ENCODE measurements at places on chromosomes 3 and 15.

GRCh38 chr3:8210882-8211341 lies 290.7 kb upstream of the LMCD1 start:
- no peak for DNase-seq

GRCh38 chr3:65952842-65953241 lies 85.9 kb downstream of the MAGI1 start:
- DNase-seq, result no peak

DNA sequence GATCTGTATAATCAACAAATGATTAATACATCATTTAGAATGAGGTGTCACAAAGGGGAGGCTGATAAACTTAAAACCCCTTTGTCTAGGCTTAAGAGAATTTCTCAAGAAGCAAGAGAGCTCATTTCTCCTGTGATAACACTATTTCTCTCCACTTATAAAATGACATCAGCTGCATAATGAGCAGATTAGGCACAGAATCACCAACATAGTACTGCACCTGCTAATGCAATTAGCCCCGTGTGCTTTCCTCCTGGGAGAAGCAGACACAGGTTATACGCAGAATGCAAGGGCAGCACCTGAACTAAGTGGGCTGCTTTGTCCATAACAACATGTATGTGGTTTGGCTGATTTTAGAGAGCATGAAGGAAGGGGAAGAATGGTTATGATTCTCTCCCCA lies 515.3 kb upstream of the CFAP20DC start:
- no peak for DNase-seq

DNA sequence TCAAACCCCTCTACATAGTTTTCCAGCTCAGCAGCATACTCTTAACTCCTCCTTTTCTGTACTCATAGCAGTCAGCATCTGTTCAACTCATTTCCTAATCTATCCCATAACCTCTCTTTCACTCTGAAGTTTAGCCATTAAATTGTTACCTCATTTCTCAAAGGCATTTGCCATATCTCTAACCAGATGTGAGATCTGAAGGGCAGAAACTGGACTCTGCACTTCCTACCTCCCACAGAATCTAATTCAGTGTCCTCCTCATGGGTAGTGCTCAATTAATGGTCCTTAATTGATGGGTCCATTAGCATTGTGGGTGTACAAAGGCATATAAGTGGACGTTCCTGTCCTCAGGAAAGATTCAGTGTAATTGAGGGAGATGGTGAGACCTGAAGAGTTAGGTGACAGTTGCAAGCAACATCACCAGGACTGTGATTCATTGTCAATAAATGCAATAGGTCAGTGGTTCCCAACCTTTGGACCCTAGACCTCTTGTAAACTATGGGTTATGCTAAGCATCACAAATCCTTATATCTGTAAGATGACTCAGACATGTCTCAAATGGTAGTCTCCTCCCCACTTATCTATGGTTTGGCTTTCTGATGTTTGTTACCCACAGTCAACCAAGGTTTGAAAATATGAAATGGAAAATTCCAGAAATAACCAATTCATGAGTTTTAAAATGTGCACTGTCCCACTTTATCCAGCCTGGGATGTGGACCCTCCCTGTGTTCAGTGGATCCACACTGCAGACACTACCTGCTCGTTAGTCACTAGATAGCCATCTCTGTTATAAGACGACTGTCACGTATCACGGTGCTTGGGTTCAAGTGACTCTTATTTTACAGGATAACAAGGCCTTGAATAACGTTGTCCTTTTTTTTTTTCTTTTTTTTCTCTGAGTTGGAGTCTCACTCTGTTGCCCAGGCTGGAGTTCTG lies 25.0 kb upstream of the UACA start:
- no peak for DNase-seq

DNA sequence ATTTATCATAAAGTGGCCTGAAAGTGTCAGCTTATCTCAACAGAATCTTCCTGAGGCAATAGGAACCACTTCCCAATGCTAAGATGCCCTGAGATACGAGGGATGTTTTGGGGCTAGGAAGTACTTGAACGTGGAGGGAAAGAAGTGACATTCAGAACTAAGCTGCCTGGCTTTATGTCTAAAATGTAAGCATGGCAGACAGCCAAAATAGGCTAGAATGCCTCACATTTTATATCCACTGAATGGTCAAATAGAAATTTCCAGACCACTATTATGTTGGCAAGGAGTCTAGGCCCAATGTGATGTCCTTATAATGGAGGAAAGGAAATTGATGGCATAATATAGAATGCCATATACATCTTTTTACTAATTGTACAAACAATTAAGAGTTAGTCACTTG lies 154.9 kb downstream of the PEX5L start:
- DNase-seq, result no peak

DNA sequence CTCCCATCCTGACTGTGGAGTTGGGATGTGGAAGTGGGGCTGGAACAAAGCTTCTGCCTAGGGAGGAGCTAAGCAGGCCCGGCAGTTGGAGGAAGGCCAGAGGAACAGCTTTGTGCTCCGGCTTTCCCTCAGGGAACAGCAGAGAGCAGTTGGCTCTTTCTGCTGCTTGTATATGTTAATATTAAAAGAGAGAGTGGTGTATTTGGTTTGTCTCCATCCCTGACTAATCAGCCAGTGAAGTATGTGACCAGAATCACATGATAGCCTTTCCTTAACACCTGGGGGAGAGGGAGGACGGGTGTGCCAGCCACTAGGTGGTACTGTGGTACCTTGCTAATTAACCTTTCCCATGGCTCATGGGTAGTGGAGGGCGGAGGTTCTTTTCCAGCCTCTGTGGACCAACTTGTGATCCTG lies 10.0 kb downstream of the EIF2B5 start:
- DNase-seq, result no peak

- no peak for DNase-seq
Measured at GRCh38 chr3:150292891-150293290, 115.2 kb upstream of the TSC22D2 start.

- no peak for DNase-seq
Measured at GRCh38 chr15:63189941-63190768, 749 bp downstream of the RAB8B start.

DNA sequence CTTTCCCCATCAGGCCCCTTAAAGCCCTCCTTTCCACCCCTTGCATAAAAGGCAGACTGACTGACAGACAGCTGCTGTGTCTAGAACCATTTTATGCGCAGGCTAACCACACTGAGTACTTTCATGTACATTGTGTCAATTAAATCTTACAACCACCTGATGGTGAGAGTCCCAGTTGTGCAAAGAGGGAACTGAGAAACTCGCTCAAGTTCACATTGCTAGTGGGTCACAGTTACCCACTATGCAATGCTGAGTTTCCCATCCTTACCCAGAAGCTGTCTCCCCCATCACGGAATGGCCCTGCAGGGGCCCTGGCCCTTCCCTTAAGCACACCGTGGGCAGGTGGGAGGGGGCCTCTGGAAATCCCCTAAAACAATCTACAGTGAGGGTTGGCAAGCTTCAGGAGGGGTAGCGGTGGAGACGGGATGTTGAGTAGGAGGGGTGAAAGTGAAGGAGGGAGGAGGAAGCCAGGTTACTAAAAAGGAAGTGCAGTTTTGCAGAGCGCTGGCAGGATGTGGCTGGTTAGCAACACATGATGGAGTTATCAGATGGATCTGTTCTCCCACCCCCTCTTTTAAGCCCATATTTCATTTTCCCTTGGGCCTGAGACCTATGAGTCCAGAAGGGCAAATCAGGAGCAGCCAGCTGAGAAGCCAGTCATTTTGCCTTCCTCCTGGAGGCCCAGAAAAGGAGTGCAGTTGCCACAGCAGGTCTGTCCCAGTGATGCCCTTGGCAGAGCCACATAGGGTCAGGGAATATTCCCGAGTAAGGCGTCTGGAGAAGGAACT lies 30.0 kb downstream of the STARD5 start:
- DNase-seq, result peak; percentile 52

DNA sequence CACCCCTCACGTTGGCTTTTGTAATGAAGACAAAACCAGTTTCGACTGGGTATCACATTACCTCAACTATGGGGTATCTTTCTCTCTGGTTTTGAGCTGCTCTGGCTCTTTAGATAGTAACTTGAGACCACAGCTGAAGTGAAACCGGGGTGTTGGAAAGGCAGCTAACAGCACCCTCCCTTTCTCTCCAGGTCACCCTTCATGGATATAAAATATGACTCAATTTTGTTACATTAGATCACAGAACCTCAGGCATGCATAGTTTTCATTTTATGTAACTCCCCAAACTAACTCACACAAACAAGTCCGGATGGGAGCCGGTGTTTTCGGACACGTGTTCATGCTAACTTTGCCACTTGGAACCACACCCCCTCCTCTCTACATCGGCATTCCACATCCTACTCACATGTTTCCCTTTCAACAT lies 90.7 kb downstream of the NR2F2 start:
- no peak for DNase-seq

DNA sequence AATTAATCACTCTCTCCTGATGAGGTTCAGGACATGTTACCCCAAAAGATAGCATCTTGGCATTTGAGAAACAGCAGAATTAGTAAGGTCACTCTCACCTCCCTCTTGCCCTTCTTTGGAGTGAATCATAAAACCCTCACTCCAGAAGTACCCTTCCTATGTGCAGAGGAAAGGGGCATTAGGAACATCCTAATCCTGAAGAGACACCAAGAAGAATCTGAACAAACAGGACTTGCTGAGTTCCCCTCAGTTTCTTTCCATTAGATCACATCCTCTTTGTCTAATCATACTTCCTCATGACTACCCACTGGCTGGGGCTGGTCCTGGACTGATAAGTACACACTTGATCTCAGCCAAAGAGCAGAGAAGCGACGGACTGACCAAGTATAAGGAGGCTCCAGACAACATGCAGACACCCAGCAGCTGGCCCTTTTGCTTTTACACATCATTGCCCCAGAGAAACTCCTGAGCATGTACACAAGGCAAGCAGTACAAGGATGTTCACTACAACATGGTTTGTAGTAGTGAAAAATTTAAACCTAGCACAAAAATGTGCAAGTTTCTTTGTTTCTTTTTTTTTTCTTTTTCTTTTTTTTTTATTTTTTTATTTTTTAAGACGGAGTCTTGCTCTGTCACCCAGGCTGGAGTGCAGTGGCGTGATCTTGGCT lies 15.0 kb upstream of the TM6SF1 start:
- no peak for DNase-seq

DNA sequence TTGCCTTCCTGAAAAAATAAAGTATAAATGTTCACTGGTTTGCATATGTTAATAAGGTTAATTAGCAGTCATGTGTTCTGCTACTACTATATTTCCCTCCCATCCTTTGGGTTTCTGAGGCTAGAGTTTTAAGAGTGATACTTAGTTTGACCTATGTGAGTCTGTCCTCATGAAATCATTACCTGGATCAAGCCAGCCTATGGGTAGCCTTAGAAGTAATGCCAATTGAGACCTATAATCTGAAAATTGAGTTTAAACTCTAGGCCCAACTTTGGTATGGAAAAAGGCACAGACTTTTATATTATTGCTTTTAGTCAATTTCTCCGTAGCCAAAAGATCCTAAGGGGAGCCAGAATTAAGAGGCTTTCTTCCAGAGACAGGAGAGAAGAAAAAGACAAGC lies 18.4 kb upstream of the SOX2 start:
- DNase-seq, result no peak

- DNase-seq, result no peak
Measured at GRCh38 chr3:141331377-141332318, 36.7 kb upstream of the ZBTB38 start.

DNA sequence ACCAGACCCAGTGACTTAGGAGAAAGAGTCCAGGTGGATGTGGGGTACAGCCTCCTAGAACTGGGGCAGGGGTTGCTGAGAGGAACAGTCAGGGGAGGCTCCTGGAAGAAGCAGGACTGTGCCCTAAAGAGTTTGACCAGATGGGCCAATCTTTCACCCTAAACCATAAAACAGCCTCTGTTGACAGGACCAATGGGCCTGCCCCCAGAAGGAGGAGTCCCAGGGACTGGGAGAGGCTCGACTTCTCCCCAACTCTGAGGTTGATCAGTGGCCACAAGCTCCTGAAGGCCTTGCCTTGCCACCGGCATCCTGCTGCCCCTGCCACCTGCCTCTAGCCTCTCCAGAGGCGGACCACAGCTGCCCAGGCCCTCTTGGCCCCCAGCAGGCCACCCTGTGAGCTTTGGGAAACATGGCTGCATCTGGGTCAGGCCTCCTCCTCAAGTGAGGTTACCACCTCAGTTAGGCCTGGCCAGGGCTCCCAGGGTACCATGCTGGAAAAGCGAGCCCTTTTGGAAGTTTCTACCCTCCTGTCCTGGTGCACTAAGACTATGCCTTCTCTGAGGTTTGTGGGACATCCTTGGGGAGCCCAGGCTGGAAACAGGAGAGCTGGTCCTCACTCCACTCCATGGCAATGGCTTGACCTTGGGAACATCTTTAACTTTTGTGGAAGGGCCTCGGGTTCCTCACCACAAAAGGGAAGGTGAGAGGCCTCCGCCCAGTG lies 2.8 kb downstream of the VIPR1 start:
- no peak for DNase-seq

DNA sequence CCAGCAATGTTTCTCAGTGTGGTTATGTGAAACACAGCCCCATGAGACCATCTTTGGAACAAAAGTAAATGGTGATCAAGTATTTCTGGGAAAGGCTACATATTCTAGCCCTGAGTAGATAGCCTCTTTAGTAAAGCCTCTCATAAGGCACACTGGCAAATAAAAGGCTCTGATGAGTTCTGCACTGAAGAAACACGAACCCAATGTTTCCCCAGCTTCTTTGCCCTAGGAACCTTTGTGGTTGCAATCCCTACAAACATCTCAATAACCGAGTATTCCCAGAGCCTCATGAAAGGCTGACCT lies 41.8 kb downstream of the RAB6B start:
- DNase-seq, result no peak

- DNase-seq, result no peak
Measured at GRCh38 chr3:41169023-41169422, 30.3 kb upstream of the CTNNB1 start.

- no peak for DNase-seq
Measured at GRCh38 chr15:62277816-62278394, 112.8 kb upstream of the C2CD4B start.

GRCh38 chr3:195450731-195451229 lies 8.0 kb upstream of the ACAP2 start:
- DNase-seq, result no peak

- no peak for DNase-seq
Measured at GRCh38 chr3:112689385-112689784, 48.4 kb upstream of the CCDC80 start.

GRCh38 chr15:90358124-90359033 lies 6.3 kb downstream of the ZNF774 start:
- no peak for DNase-seq

GRCh38 chr15:86193716-86194380 lies 114.2 kb downstream of the AGBL1 start:
- DNase-seq, result no peak

- DNase-seq, result no peak
Measured at GRCh38 chr3:144358191-144358590, 386.6 kb downstream of the DIPK2A start.

DNA sequence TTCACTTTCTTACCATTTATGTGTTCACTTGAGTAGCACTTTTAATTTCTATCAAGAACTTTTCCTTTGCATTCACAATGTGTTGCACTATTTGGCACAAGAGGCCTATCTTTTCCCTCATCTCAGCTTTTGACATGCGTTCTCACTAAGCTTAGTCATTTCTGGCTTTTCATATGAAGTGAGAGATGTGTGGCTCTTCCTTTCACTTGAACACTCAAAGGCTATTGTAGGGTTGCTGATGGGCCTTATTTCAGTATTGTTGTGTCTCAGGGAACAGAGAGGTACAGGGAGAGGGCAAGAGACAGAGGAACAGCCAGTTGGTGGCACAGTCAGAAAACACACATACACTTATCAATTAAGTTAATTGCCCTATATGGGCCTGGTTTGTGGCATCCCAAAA lies 127.4 kb upstream of the MLF1 start:
- no peak for DNase-seq

- DNase-seq, result no peak
Measured at GRCh38 chr3:72977060-72977808, 19.4 kb upstream of the PPP4R2 start.

- no peak for DNase-seq
Measured at GRCh38 chr3:65884071-65884470, 154.6 kb downstream of the MAGI1 start.

All from stimulated activated CD4-positive, alpha-beta T cell treated with anti-CD3 and anti-CD28 coated beads, TNF-alpha, amount 100 ng/mL, for 4 hours (primary cell).